Muscle of back (tissue), 13 donors: ENCODE measurements at places on chromosomes 16 and 17. TPM values are rescaled to one million over a fixed set of nuclear protein-coding genes. Genes with fewer than 3 reads are reported as not detected.

DNA sequence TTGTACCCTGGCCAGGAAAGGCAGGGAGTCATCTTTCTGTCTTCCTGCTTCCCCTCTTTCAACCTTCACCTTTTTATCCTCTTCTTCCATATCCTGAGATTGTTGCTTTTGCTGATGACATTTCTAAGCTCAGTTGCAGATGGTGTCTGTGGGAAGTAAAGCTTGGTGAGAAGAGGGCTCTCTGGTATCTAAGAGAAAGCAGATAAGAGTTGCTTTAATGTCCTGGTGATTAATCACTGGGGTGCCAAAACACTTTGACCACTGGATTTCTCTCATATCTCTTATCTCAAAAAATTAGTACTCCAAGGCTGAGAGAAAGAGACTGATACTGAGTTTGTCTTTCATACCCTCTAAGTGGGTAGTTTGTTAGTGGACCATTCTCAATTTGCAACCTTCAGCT lies 71.3 kb downstream of the NEUROD2 start:
- no peak for DNase-seq

- DNase-seq: no peak
Observed at GRCh38 chr16:86881861-86882273, 303.5 kb downstream of the FOXL1 start.

DNA sequence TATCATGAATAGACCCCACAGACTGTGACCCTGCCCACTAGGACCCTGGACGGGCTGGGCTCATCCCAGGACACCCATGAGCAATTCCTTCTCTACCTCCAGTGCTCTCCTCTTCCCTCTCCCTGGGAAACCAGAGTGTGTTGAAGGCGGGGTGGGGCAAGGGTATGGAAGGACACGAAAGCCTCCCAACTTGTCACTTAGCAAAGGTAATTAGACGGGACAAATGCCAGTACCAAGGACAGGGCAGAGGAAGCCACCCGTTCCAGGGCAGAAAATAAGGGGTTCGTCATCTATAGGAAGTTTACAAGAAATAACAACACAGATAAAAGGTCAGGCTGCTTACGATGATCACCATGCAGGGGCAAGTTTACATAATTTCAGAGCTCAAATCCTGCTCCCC lies 4.9 kb upstream of the EPX start:
- no peak for DNase-seq

GRCh38 chr16:48541108-48541786 lies 68.7 kb downstream of the N4BP1 start:
- no peak for DNase-seq

- DNase-seq: peak; percentile 68
Observed at GRCh38 chr17:32755045-32755805, 121.7 kb downstream of the MYO1D start.

Gene TPSB2
- polyA plus RNA-seq: 1.5 TPM

- no peak for DNase-seq
Observed at GRCh38 chr16:76346210-76346609, 69.0 kb downstream of the CNTNAP4 start.

- DNase-seq: no peak
Observed at GRCh38 chr17:1649844-1650501, at the start of gene RILP. Gene RILP (minus strand): TSS chr17:1649866. CDS start chr17:1649804, 62 bp downstream.
